ENCODE measurements at places on chromosomes 2 and 18. TPM values are rescaled to one million over a fixed set of nuclear protein-coding genes. Genes with fewer than 3 reads are reported as not detected.

The LYPD6 gene
- polyA plus RNA-seq, result 2.4 TPM

DNA sequence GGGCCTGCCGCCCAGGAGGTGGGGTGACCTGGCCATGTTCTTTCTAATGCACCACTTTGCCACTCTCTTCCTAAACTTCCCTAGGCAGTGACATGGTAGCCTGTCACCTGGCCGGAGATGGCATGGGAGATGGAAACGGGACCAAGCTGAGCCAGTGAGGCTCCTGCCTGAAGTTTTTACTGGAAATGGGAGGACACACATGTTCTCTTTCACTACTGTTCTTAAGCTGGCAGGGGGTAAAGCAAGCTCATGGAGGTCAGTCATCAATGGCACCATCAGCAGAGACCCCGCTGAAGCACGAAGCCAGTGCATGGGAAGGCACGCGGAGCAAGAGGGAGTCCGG, 50.7 kb downstream of the ATIC start:
- H3K4me1 ChIP-seq, result no peaks in the 10 kb centered on the region
- no peak for DNase-seq
- no peak overlapping the region for H3K27ac ChIP-seq
- H3K36me3 ChIP-seq, result no peaks in the 10 kb centered on the region

GRCh38 chr2:9755008-9755407, 88.3 kb upstream of the TAF1B start:
- H3K4me1 ChIP-seq, result peaks cover 54% of the 10 kb centered on the region
- DNase-seq, result no peak
- H3K27me3 ChIP-seq, result no peaks in the 10 kb centered on the region

- H3K4me3 ChIP-seq, result no peak overlapping the region
- no peaks in the 10 kb centered on the region for H3K27me3 ChIP-seq
- H3K36me3 ChIP-seq, result no peaks in the 10 kb centered on the region
- no peak for DNase-seq
These were observed 29.4 kb downstream of the AOX1 start for GRCh38 chr2:200615247-200615646.

DNA sequence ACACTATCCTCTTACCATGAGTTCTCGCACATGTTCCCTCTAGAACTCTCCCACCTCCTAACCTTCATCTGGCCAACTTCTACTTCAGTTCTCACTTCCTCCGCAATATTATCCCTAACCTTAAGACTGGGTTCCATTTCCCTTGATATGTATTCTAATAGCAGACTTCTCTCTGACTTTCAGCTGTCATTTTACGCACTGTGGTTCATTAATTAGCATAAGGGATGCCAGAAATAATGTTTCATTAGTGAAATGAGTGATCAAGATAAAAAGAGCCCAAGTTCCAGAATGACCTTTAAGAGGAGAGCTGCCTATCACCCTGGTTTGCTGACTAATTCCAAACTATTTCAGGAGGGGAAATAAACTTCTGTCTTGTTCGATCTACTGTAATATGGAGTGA, 108.6 kb upstream of the CCDC150 start:
- DNase-seq, result no peak
- no peak overlapping the region for H3K27ac ChIP-seq
- no peaks in the 10 kb centered on the region for H3K4me1 ChIP-seq
- H3K36me3 ChIP-seq, result no peaks in the 10 kb centered on the region

DNA sequence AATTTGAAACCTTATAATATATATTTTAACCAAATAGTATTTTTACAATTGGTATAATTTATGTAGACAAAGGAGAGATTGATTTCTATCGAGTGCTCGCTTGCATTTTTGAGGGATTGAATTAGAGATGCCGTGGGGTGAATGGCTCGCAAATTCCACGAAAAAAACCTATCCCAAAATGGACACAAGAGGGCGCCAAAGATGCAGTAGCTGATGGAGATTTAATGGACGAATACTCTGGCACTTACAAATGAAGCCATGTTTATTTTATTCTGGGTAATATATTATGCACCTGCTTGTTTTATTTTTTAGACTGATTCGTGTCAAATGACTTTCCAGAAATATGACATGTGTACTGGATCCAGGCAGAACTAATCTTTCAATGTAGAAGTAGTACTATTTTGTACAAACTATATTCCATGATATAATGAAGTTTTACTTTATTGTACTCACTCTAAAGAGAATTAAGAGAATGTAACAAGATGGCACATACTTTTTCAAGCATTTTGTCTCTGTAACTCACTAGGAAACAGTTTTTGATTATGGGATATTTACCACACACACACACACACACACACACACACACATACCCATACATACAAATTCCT, 505.4 kb downstream of the PLCL1 start:
- no peak overlapping the region for H3K27ac ChIP-seq
- no peak for DNase-seq
- no peaks in the 10 kb centered on the region for H3K36me3 ChIP-seq
- H3K4me1 ChIP-seq, result no peaks in the 10 kb centered on the region
